ENCODE measurements at places on chromosomes 1 and 21. TPM values are rescaled to one million over a fixed set of nuclear protein-coding genes. Genes with fewer than 3 reads are reported as not detected.

The C1orf185 gene
- not detected for polyA plus RNA-seq

The GPX7 gene
- polyA plus RNA-seq, result 7.0 TPM

The CASZ1 gene
- 6.5 TPM for polyA plus RNA-seq

The OPTC gene
- polyA plus RNA-seq, result not detected

The S100PBP gene
- 9.3 TPM for polyA plus RNA-seq

The SPATC1L gene
- 14.2 TPM for polyA plus RNA-seq

The ATP6V1G3 gene
- not detected for polyA plus RNA-seq

The C1orf53 gene
- not detected for polyA plus RNA-seq

The NMNAT2 gene
- polyA plus RNA-seq, result 0.06 TPM

The OR2AK2 gene
- not detected for polyA plus RNA-seq

The TNFSF4 gene
- 0.50 TPM for polyA plus RNA-seq
